ENCODE measurements at places on chromosomes 1 and 21.
A peak's percentile ranks its signal among the peaks of the same experiment; 100 is the strongest.

DNA sequence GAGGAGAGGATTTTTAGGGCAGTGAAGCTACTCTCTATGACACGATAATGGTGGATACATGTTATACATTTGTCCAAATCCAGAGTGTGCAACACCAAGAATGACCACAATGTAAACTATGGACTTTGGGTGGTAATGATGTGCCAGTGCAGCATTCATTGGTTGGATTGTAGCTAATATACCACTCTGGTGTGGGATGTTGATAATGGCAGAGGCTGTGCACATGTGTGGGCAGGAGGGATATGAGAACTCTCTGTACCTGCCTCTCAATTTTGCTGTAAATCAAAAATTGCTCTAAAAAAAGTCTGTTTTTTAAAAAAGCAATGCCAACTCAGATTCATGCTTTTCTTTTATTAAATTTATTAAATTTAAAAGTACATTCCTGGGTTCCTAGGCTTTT lies 27.2 kb upstream of the LPAR3 start:
- DNase-seq = no peak

GRCh38 chr1:169466259-169467230 lies 19.2 kb downstream of the SLC19A2 start:
- no peak for DNase-seq

DNA sequence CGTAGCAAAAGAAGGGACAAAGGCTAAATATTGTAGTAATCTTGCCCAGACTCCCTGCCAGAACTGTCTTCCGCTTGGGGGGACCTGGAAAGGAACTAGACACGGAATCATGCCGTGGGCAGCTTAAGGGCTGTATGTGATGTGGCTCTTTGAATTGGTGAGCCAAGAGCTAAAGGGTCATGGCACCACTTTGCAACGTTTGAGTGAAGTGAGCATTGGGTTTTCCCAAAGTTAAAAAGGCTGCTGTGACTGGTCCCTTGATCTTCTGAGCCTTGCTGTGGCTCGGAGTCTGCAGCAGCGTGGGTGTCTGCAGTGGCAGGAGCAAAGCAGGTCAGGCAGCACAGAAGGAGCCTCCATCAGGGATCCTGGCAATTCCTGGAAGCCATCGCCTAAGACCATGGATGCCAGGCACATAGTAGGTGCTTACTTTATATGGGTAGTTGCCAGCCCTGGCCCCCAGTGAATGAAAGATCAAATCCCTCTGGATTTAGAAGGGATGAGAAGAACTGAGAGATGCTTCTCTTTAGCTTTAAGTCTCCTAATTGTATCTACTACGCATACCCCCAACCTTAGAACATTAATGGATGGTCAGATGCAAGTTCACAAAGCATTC lies 1.8 kb downstream of the SMYD2 start:
- no peak for DNase-seq

DNA sequence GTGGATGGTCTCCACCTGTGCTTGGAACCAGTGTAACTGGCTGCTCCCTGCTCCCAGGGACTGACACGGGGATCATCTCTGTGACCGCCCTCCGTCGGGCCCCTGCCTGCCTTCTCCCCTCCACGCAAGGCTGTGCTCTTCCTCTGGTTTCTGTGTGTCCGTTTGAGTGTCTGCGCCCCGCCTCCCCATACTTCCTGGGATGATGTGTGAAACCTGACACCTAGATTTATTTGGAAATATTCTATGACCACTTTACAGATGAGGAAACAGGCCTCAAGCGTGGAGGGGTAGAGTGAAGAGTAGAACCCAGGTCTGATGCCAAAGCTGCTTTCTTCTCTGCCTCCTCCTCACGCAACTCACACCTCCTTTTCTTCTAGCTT lies 24.3 kb downstream of the LDLRAP1 start:
- no peak for DNase-seq

GRCh38 chr1:33088119-33088906 lies 7.4 kb downstream of the AZIN2 start:
- no peak for DNase-seq

DNA sequence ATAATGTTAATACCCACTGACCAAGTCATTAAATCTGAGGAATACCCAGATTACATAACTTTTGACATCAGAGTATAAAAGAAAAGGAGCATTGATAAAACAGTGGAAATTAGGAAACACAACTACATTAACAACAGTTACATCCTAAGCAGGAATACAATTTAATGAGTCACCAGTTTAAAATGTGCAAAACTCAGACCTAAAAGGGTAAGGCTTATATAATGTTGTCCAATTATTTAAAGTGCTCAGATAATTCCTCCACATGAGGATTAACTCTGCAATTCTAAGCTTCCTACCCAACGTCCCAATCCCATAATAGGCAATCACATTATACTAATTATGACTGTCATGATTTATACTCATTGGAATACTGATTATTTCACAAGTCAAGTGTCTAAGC lies 50.5 kb downstream of the ABL2 start:
- no peak for DNase-seq

DNA sequence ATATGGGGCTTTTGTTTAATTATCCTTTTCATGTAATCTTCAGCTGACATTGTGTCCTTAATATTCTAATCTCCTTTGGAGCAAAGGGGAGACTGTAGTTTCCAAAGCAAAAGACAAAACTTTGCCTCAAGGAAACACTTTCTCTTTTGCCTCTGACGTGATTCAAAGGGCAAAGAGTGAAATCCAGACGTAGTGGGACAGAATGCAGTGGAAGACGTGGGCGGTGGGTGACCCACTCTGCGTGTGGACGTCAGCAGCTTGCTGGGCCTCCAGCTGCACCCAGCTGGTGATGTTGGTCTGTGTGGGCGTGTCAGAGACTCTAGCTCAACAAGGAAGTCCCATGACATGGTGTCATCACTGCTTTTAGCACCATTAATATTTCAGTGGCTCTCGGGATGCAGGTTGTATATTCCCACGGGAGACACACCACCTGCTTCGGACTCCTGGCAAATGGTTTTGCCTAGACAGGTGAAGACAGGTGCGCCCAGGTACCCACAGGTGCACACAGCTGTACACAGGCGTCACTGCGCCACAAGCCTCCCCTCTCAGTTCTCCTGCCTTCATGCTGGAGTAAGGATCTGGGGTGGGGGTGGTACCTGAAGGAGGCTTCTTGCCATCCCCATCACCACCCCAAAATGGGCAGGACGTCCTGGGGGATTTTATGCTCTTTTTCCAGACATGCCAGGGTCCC lies 292.1 kb upstream of the VAMP3 start:
- no peak for DNase-seq

GRCh38 chr1:55203064-55203463 lies 12.1 kb downstream of the USP24 start:
- no peak for DNase-seq

- DNase-seq = no peak
Observed at GRCh38 chr1:170993151-170993550, 57.8 kb downstream of the MROH9 start.

DNA sequence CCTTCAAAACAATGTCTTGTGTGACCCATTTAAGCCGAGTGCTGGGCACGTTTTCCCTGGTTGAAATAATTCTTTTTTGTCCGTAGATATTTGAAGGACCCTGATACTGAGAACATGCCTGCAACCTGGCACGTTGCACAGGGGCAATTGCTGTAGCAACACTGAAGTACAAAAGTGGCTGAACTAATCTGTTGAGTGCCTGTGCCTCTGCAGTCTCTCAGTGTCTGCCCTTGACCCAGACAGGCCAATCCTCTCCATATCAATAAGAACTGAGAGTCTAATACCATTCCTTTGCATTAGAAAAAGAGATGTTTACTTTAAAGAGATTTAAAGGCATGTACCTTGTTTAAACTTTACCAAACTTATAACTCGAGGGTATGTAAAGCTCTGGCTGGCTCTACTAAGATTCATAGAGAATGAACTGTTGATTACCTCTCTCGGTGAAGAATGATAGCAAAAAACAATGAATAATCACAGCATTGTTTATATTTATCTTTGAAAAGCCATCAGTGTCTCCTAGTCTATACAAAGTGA lies 2.4 kb downstream of the GREM2 start:
- DNase-seq = no peak

GRCh38 chr1:224219612-224220059 lies 36.6 kb downstream of the DEGS1 start:
- no peak for DNase-seq

GRCh38 chr1:156502894-156503697 lies 2.5 kb upstream of the MEF2D start:
- no peak for DNase-seq

GRCh38 chr1:223207293-223208066 lies 64.4 kb upstream of the TLR5 start:
- DNase-seq = no peak

- peak; percentile 48 for DNase-seq
Observed at GRCh38 chr21:36429947-36430546, 44.9 kb downstream of the CHAF1B start.

DNA sequence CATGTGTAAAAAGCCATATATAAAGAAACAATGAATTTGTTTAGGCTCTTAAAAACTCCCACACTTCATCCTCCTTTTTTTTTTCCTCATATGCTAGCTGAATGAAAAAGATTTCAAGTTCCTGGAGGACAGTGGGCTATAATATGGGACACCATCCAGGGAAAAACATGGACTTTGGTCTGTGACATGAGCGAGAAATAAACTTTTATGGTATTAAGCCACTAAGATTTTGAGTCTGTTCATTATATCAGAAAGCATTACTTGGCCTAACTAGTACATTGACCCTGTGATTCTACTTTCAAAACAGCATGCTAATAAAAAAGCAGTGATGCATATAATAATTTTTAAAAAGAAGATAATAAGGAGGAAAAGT lies 392.3 kb upstream of the CAMK1G start:
- no peak for DNase-seq

DNA sequence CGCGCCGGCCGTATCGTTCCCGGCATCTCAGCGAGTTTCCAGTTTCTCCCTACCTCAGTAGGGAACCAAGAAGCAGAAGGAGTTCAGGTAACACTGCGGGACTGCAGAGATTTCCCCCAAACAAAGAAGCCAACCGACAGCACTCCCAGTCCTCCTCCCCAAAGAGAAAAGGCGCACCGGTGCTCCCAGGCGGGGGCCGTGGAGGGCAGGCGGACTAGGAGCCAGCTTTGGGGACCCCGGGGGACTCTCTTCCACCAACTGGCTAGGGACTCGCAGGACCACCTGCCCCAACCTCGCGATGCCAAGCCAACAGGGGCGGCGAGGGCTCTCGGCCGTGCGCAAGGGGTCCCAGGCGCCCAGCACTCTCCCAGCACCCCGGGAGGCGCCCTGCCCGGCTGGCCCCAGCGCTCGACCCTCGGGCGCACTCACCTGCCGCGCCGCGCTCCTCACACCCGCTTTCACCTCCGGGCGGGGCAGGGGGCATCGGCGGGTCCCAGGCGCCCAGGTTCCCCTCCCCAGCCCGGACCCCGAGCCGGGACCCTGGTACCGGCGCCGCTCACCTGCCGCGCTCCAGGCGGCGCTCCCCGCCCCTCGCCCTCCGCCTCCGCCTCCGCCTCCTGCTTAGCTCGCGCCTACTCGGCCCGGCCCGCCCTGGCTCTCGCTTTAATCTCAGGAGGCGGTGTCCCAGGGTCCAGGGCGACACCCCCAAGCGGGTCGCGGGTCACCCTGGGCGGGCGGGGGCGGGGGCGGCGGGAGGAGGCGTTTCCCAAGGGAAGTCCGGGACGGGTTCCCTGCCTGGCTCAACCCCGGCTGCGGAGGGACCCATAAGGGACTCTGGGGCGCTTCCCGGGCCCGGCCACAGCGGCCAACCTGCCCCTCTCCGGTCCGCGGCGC lies at the start of gene TMPRSS2:
TMPRSS2 (minus strand) TSS at position 638 of the 894 bp plus-strand sequence. CDS start 10,025 bp downstream, outside the sequence.
- no peak for DNase-seq

DNA sequence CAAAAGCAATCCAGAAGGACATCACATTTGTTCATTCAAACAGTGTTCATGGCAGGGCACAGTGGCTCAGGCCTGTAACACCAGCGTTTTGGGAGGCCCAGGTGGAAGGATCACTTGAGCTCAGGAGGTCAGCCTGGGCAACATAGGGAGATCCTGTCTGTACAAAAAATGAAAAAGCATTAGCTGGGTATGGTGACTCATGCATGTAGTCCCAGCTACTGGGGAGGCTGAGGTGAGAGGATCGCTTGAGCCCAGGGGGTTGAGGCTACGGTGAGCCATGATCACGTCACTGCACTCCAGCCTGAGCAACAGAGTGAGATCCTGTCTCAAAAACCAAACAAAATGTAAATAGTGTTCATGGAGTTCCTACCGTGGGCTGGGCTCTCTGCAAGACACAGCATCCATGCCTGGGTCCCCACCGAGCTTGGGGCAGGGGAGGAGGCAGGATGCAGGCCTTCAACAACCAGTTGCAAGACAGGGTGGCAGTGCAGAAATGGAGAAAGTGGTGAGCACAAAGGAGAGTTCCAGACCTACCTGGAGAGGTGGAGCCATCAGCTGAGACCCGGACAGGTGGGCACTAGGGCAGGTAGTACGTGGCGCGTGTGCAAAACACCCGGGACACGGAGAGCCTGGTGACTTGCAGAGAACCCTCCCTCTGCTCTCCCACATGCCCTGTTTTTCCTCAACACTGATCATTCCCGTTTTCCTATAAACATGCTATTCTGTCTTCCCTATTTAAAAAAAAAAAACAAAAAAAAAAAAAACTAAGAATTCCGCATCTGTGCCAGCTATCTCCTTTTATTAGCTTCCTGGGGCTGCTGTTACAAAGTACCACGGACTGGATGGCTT lies 138.9 kb downstream of the TOMM20 start:
- DNase-seq = no peak

GRCh38 chr21:41877901-41878830 lies 978 bp downstream of the PRDM15 start:
- DNase-seq = peak; percentile 46

DNA sequence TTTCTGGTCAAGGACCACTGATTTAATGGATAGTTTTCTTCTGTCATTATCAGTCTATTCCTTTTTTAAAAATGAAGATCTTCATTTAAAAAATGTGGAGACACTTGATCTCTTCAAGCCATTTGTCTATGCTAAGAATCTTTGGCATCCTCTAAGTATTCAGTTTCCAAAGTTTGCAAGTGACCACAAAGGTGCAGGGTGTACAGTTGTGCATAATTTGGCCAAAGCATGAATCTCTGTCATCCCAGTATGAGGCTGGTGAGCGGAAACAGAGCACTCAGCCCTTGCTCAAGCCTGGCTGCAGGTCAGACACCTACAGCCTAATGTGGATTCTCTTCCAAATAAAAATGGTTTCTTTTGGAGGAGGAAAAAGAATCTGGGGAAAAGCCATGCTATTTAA lies 19.8 kb downstream of the PARP1 start:
- no peak for DNase-seq

GRCh38 chr1:15525050-15526020 lies 1.3 kb upstream of the DNAJC16 start:
- DNase-seq = no peak

GRCh38 chr1:67174716-67175284 lies 8.5 kb downstream of the IL23R start:
- DNase-seq = no peak

- no peak for DNase-seq
Observed at GRCh38 chr1:51875291-51875772, 3.2 kb downstream of the NRDC start.

- DNase-seq = peak; percentile 66
Observed at GRCh38 chr1:150973836-150974579, 627 bp downstream of the CERS2 start.

- DNase-seq = no peak
Observed at GRCh38 chr1:182995894-182996293, 27.3 kb upstream of the LAMC1 start.

Measured in activated B cell treated with CpG ODN at 0.5 μM for 24 hours (primary cell).